ENCODE measurements at places on chromosomes 1 and 21.

DNA sequence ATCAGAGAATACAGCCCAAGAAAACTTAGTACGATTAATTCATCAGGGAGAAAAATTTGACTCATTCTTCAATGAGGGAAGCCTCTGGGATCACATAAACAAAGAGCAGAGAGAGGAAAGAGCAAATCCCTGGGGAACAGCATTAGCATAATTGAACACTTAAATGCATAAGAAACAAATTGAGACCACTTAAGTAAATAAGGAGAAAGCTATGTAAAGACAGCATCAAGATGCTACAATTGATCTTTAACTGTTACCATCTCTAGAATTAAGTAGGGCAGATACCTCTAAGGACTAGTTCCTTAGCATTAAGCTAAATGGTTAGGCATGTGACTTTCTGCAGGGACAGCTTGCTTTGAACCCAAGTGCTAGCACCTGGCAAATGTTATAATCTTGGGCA lies 265.1 kb upstream of the NEGR1 start:
- no peak for DNase-seq

DNA sequence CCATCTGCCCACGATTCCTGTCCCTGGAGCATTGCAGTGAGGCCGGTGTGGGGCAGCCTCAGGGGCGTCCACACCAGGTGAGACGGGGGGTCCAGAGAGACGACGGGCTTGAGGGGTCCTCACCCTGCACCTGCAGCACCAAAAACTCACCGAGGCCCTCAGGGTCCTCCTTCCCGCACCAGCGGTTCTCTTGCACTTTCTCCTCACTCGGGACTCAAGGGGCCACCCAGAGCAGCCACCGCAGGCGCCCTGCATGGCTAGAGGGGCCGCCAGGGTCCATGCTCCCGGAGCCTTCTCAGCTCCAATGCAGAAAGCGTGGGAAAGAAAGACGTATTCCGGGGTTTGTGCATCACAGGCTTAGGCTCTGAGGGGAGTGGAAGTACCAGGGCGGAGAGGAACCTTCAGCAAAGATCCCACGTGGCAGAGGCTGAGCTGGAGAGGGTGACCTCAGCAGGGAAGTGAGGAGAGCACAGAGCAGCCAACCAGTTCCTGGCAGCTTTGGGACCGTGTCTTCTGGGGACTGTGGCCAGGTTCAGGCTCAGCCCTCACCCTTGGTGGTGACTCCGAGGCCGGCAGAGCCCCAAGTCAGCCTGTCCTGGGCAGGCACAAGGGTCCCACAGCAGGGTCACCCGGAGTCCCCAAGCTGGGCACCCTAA lies 19.5 kb upstream of the COL6A2 start:
- DNase-seq: no peak

DNA sequence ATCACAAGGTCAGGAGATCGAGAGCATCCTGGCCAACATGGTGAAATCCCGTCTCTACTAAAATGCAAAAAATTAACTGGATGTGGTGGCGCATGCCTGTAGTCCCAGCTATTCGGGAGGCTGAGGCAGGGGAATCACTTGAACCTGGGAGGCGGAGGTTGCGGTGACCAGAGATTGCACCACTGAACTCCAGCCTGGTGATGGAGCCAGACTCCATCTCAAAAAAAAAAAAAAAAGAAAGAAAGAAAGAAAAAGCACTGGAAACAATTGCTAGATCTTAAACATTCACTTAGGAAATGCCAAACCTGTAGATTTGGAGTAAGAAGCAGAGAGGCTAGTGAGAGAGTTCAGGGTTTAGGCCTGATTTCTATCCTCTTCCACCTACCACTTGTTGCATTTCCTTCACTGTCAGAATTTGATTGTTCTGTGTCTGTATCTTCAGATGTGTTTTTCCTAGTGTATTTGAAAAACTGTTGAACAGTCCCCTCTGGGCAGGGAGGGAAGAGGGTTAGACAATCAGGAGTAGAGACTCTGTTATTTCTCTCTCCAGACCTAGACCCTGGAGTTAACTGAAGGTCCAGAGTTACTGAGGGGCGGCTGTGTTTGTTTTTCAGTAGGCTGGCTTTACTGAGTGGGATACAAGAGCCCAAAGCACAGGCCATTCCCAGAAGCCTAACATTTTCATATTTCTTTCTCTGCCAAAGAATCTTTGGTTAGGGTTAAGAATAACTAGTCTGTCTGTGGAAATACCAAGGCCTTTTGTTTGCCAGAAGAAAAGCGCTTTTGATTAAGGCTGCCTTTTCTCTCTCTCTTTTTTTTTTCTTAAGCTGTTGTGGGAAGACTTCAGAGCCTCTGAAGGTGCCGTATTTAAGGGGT lies 31.1 kb upstream of the MACF1 start:
- no peak for DNase-seq

DNA sequence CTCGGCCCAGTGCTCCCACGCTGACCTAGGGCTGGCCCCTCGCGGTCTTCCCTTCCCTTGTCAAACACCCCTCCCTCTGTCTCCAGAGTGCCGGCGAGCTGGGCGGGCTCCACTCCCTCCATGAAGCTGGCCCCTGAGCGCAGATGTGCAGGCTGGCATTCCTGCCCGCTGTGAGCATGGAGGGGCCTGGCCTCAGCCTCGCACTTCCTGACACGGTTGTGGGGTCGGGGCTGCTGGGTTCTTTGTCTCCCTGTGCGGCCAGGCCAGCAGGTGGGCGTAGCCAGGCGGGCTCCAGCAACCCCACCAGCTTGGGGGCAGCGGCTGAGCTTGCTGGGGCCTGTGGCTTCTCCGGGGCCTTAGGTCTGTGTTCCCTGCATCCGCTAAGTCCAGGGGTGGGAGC lies 14.2 kb upstream of the PEX10 start:
- no peak for DNase-seq

- no peak for DNase-seq
Measured at GRCh38 chr1:224357626-224358124, 996 bp downstream of the CNIH4 start.

DNA sequence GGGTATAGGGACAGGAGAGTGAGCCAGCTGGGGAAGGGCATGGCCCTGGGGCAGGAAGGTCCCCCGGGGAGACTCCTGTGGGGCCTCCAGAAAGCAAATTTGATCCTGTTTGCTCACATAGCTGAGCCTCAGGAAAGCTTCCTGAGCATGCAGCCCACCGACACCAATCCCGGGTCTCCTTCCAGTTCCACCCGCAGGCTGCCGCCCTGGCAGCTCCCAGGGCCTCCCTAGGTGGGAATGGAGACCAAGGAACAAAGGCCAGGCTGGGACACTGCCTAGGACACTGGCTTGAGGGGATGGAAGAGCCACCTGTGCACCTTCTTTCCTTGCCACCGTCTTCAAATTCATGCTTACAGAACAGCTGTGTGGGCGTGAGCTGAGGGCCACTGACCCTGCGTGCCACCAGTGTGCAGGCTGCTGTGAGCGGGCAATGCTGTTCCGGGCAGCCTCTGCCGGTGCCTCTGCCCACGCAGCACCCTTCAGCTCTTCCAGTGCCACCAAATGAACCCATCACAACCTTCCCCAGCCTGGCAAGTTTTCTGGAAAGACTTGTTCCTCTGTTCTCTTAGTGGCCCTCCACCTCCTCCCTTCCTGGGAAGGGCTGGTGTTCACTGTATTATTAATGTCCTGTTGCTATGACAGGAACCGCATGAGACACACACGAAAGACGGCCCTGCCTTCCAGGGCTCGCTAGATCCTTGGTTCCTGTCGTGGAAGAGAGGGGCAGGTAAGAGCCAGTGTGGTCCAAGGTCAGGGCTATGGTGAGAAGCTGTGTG lies 53.6 kb downstream of the ACBD3 start:
- DNase-seq: no peak

DNA sequence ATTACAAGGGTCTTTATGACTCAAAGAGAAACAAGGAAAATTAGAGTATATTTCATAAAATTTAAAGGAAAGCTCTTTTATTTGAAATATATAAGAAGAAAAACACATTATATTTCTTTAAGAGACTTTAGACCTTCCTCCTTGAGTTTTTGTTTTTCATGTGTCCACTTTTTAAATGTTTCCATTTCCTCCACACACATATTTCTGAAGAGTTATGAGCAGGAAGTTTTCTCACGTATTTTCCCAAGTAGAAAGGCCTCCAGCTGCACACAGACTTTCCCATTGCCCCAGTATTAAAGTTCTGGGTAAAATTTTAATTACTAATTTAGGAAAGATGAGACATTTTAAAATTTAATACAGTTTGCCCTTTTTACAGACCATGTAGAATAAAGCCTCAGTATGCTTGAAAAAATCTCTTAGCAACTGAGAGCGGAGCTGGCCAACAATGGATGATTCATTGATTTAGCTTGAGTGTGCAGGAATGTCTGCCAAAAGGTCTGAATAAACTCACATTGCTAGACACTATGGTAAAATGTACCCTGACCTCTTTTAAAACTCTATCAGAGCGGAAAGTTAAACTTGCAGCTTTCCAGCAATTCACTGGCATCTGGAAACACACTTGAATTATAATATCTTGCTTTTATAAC lies 57.9 kb downstream of the DDAH1 start:
- no peak for DNase-seq

DNA sequence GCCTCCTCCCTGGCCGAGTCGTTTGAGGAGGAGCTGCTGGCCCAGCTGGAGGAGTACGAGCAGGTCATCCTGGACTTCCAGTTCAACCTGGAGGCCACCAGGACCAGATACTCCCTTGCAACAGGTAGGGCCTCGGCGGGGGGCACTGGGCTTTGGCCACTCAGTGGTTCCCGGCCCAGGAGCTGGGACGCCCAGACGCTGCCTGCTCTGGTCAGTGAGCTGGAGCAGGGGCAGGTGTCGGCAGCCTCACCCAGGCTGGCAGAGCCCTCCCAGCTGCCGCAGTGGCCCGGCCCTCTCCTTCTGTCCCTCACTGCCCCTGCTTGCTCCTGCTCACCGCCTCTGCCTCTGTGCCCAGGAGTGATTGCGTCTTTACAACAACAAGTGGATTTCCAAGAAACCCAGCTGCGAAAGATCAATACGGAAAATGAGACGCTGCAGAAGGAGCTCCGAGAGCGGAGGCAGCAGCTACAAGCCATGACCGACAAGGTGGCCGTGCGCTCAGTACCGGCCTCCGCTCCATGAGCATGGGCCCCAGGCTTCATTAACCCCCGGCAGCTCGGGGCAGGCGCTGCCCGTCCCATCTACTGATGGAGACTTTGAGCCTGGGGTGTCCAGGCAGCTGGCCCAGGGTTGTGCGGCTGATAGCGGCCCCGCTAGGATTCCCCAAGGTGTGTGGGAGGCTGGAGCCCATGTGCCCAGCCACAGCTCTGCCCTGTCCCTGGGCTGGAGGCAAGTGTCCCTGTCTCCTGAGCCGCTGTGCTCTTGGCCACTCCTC lies 9.0 kb upstream of the SMIM1 start:
- DNase-seq: no peak

DNA sequence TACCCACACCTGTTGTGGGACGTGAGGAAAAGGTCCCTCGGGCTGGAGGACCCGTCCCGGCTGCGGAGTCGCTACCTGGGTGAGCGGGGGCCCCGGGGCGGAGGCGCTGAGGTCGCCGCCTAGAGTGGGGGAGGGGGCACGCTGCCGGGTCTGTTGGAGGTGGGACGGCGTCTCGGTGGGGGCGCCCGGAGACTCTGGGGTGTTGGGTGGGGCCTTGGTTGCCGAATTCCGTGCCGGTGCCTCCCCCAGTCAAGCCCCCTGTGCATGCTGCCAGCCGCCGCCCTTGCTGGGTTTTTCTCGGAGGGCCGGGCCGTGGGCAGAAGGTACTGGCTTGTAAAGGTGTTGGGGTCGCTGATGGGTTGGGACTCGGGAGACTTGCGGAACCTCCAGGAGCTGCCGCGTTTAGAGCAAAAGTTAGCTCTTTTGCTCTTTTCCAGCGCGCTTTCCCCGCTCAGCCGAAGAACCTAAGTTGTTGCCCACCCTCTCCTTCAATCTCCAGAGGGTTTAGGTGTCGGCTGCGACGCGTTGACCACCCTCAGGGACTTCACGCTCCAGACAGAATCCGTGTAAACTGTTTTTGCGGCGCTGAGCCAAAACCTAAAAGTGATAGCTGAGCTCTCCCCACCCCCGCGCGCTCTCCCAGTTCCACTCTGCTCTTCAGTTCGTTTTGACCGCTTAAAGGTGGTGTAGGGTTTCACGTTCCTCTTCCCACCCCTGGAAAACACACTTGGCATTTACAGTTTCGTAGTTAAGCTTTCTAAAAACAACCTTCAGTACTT lies at the start of gene MPC2:
MPC2 (minus strand) TSS at position 143 of the 779 bp plus-strand sequence. CDS start 1,231 bp downstream, outside the sequence.
- peak; percentile 18 for DNase-seq

- no peak for DNase-seq
Measured at GRCh38 chr1:210695026-210695425, 366.3 kb downstream of the HHAT start.

DNA sequence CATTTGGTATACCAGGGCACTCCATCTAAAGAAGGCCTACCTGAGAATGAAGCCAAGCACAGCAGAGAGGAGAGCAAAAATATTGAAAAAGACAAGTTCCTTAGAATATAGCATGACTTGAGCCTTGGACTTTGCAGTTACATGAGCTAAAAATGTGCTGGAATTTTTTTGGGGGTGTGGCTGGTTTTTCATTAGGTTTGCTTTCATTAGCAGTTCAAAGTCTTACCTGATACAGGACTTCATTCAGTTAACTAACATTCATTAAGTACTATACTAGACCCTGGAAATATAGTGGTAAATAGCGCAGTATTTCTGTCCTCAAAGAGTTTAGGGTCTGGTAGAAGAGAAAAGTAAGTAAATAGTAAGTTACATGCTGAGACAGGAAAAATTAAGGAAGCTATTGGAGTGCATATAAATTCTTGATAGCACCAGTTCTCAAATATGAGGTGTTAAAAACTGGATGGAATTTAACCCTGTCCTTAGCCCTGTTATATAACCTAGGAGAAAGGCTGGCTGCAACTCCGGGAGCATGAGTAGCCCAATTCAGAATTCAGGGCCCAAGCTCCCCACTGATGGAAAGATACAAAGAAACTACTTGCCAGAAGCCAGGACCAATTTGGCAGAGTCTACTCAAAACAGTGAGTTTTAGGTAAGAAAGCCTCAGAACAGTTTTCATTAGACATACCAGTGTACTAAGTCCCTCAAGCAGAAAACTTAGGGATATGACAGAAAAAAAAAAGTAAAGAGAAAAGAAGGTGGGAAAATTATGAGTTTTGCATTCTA lies 3.1 kb upstream of the DOCK7 start:
- no peak for DNase-seq

DNA sequence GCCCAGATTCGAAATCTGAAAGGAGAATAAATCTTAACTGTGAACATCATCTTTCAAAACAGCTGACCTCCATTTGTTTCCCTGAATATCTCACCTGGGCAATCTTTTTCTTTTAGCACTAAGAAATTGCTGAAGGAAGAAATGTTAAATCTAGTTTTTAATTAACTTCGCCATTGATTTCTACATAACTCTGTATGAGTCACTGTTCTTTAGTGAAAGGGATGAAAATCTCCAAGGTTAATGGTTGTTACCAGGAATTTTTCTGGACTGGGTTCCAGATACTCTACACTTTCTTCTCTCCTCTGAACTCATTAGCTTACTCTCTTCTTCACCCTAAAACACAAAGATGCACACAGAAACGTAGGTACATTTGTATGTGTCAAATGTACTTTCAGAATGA lies 235.7 kb downstream of the BACH1 start:
- DNase-seq: no peak
